ENCODE measurements at places on chromosomes 5 and 9.

DNA sequence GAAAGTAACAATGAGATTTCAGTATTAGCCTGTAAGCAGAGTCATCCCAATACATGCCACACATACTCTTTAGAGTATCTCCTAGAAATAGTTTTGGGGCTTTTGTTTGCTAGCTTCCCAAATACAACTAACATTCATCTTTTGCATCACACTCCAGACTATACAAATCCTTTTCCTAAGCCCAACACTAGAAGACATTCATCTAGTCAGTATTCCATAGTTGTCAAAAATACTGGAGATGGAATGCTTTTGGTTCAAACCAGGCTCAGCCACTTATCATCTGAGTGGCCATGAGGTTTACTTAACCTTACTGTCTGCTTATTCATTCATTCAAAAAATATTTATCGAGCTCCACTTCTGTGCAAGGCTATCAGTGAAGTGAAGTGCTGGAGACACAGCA, 205.1 kb upstream of the SGCD start:
- no peak for DNase-seq

- no peak for DNase-seq
Observed at GRCh38 chr9:108478431-108479332, 377.1 kb downstream of the ACTL7B start.

- DNase-seq = no peak
Observed at GRCh38 chr5:63719147-63719546, 243.1 kb downstream of the HTR1A start.

GRCh38 chr5:66242050-66242715, 98.1 kb downstream of the SREK1 start:
- no peak for DNase-seq

- DNase-seq = no peak
Observed at GRCh38 chr9:90301277-90301653, 341.4 kb downstream of the DIRAS2 start.

GRCh38 chr9:28951945-28952344, 1378.7 kb upstream of the C9orf72 start:
- no peak for DNase-seq

- no peak for DNase-seq
Observed at GRCh38 chr9:108273988-108274387, 581.8 kb downstream of the ACTL7B start.

GRCh38 chr9:127899128-127899943, at the start of gene ST6GALNAC6:
ST6GALNAC6 (minus strand) TSS chr9:127899603; CDS start chr9:127897981, 1,622 bp downstream.
- peak; percentile 81 for DNase-seq

DNA sequence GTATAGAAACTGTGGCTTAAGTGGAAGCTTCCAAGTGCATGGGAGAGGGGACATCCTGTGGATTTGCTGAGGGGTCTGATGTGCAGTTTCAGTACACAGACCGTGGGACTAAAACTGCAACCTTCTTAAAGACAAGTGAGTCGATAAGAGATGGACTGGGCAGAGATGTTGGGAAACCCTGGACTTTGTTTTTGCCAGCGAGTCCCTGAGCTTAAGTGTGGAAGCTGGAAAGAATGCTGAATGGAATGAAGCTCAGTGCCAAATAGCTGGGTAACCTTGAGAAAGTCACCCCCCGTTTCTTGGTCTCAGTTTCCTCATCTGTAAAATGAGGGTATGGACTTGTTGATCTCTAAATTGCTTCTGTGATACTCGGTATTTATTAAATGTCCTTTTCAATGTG, 37.3 kb upstream of the KLF9 start:
- no peak for DNase-seq

GRCh38 chr5:62488531-62488930, 76.0 kb downstream of the IPO11 start:
- no peak for DNase-seq

DNA sequence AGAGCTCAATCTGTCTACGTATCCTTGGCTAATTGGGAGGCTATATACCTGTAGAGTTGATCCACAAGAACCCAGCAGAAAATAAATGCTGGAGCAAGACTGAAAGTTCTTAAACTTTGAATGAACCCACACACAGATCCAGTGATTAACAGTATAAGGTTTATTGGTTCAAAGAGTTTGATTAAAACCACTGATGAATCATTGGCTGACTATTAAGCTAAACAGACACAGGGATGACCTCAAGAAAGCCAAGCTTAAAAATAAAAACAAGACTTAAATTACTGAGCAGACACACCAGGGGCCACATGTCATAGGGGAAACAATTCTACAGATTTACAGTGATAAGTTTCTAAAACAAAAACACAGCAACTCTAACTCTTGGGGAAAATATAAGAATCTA, 163.6 kb downstream of the SPATA31D1 start:
- no peak for DNase-seq

GRCh38 chr5:175195698-175196656, 248.0 kb downstream of the DRD1 start:
- no peak for DNase-seq

DNA sequence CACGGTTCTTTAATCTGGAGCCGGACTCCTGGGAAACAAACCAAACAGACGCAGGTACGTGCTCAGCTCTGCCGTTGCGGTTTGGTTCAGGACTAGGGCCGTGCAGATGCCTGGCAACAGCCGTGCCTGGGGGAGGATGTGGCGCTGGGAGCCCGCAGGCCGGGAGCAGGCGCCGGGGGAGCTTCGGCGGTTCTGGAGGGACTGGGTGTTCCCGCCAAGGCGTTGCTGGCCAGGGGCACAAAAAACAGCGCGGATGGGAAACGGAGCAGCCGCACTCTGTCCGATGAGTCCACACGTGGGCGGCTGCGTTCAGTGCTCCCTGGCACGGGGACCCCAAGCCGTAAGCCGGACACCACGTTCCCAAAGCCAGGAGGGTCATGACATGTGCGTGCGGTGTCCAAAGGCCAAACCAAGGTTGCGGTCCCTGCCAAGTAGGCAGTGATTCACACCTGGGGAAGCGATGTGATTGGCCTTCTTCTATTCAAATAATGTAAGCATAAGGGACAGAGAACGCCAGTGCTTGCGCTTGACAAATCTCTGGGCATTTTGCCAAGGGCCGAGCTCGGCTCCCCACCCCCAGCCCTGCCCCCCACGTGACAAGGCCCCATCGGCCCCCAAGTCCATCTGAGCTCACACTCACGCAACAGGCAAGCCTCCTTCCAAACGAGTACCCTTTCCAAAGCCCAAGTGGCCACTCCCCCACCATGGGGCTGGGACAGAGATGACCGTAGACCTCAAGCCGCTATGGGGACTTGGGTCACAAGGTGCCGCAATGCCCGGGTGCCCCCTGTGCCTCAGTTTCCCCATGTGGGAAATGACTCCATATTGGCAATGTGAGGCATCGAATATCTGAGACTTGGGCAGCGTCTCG, 49.7 kb upstream of the NKD2 start:
- DNase-seq = no peak

GRCh38 chr9:136901516-136902258, 15.4 kb downstream of the TRAF2 start:
- peak; percentile 77 for DNase-seq

- no peak for DNase-seq
Observed at GRCh38 chr9:13481274-13481673, 201.8 kb upstream of the MPDZ start.

DNA sequence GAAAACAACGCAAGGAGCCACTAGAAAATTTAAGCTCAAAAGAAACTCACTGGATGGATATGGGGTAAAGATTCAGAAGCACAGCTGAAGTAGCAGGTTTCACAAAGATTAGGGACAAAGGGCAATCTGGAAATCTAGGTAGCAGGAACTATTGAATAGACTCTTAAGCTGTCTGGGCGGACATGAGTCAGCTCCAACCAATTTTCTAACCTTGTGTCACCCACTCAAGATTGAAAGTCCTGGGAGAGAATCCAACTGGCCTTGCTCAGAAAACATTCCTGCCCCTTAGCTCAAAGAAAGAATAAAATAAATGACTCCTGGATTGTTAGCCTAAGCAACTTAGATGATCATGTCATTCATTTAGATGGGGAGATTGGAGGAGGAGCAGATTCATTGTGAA, 69.2 kb downstream of the STK32A start:
- DNase-seq = no peak

GRCh38 chr9:113606510-113606909, 143.0 kb downstream of the RGS3 start:
- DNase-seq = no peak

- DNase-seq = no peak
Observed at GRCh38 chr5:43227655-43228054, 35.6 kb downstream of the NIM1K start.

GRCh38 chr9:27384262-27385014, 87.5 kb upstream of the EQTN start:
- DNase-seq = no peak

DNA sequence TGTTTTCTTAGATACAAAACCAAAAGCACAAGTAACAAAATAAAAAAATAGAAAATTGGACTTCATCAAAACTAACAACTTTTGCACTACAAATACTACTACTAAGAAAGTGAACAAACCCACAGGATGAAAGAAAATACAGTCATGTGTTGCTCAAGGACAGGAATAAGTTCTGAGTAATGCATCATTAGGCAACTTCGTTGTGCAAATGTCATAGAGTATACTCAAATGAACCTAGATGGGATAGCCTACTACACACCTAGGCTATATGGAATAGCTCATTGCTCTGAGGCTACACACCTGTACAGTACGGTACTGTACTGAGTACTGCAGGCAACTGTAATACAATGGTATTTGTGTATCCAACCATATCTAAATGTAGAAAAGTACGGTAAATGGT, 88.3 kb downstream of the RAPGEF1 start:
- no peak for DNase-seq

GRCh38 chr5:3622961-3623360, 27.3 kb downstream of the IRX1 start:
- no peak for DNase-seq

DNA sequence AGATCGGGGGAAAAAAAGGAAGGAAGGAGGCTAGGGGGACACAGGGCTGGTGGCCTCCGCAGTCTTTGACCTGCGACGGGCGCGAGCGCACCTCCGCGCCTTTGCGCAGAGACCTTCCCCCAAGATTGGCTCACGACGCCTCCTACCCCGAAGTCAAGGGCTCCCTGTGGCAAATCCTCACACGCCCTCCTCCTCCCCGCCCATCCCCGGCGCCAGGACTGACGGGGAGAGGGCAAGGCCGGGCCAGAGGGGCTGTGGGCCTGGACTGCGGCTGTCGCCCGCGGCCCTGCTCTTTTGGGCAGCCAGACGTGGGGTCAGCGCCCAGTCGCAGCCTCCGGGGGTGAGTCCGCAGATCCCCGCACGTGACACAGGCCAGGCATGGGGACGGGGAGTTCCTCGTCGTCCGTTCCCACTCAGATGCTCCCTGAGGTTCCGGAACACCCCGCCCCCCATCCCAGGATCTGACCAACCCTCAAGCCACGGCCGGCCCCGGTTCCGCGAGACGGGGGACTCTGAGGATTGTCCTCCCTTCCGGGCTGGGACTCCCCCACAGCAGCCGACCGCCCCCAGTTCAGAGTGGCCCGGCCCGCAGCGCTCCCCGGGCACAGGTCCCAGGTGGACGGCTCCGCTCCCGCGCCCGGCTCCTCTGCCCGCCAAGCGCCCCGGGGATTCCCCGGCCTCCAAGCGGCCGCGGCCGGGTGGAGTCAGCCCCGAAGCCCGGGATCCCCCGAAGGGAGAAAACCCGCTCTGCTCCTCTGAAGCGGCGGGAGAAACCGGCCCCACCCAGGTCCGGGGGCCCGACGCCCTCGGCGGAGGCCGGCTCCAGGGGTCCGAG, 543 bp upstream of the ANKRD33B start:
- DNase-seq = peak; percentile 67

GRCh38 chr5:78793907-78794662, 145.5 kb upstream of the LHFPL2 start:
- DNase-seq = no peak

DNA sequence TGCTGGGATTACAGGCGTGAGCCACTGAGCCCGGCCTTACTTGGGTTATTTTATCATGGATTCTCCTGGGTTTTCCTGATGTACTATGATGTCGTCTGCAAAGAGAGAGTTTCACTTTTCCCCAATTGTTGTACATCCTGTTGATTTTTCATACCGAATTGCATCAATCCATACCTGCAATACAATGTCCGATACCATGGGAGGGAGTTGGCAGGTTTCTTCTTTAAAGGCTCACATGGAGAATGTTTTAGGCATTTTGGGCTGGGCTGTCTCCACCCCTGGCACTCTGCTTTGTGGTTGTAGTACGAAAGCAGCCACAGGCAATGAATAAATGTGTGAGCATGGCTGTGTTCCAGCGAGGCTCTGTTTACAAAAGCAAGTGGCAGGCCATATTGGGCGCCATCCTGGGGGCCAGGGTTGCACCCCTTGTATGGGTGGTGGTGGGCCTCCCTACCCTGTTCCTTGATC, 35.1 kb upstream of the EXOC3 start:
- peak; percentile 20 for DNase-seq

- no peak for DNase-seq
Observed at GRCh38 chr5:40223884-40224402, 455.8 kb upstream of the PTGER4 start.

DNA sequence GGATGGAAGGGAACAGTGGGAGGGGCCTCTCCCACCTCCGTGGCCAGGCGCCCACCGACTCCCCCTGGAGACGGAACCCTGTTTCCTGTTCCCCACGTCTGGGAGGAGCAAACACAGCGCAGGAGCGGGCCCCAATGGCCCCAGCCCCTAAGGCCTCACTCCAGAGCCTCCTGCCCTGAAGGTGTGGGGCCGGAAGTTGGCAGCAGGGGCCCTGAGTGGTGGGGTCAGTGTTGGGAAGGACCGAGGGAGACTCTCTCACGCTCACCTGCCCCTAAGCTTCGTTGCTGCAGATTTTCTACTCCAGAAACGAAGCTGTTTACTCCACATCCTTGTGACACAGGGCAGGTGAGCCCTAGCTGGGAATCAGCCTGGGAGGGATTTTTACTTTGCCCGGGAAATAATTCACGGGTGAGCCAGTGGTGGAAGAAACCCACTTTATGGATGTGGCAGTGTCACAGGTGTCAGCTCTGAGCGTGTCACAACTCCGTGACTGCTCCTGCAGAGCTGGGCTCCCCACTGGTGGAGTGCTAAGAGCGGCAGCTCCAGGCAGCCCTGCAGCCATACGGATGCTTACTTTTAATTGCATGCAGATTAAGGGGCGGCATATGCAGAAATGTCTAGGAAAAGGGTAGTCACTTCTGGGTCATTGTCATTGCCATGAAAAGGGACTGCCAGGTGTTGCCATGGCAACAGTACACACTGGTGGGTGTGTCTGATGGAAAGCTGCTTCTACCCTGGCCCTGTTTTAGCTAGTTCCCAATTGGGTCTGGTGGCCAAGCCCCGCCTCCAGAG, 77.5 kb upstream of the OLFM1 start:
- no peak for DNase-seq

DNA sequence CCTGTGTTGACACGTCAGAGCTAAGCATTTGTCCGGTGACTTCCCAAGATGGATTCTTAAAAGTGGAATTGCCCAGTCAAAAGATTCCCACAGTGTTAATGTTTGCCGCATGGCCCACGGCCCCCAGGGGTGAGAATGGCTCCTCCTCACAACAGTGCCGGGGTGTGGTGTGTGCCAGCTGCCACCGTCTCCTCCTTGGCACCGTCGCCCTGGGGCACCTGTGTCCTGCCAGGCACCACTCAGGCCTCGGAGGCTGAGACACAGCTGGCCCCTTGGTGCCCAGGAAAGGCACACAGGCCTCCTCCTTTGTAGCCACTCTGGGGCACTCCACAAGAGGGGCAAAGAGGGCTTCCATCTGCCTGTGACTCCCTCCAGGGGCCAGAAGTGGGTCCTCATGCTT, 4.3 kb downstream of the KCNT1 start:
- no peak for DNase-seq

GRCh38 chr5:127313847-127314473, 23.4 kb downstream of the MEGF10 start:
- peak; percentile 72 for DNase-seq

All from activated CD4-positive, CD25-positive, alpha-beta regulatory T cell treated with anti-CD3 and anti-CD28 coated beads, Interleukin-2, amount 50 U/mL, for 72 hours (primary cell).